HS-27A (cell line): ENCODE measurements at places on chromosomes 2 and 18.

DNA sequence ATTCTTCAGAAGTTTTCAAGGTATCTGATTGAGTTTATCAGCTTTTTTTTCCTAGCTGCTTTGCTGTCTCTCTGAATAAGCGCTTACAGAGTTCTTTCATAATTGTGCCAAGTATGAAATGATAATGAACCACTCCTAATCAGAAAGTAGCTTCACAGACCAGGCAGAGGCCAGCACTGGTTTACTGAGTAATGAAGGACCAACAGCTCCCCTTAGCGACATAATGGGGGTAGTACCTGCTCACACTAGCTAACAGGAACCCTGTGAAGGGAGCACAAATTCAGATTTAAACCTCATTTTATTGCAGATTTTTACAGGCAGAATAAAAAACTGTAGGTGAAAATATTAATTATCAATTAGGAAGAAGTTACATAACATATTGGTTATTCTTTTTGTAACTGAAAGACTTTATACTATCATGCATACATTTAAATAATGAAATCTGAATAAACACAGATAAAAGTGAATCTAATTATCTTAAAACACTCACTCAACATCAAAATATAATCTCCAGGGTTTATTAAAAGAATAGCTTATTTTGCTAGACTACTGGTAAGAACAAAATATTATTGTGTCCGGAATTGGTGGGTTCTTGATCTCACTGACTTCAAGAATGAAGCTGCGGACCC, 53.7 kb upstream of the LRRC30 start:
- peak; percentile 39 for DNase-seq

DNA sequence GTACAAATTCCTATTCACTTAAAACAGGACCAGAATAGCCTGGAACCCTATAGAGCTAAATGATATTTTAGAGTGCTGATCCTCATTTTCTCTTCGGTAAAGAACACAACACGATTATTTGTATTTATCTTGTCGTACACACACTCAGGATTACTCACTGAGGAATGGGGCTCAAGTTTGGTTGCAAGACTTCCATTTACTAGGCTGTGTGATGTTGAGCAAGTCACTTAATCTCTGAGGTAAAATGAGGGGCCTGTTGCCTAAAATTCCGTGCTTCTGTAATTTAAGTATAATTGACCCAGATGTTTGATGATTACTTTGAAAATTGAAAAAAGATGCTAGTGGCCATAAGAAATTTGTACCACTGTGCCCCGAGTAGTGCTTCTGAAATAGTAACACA, 42.6 kb upstream of the MAP4K3 start:
- no peak for DNase-seq

DNA sequence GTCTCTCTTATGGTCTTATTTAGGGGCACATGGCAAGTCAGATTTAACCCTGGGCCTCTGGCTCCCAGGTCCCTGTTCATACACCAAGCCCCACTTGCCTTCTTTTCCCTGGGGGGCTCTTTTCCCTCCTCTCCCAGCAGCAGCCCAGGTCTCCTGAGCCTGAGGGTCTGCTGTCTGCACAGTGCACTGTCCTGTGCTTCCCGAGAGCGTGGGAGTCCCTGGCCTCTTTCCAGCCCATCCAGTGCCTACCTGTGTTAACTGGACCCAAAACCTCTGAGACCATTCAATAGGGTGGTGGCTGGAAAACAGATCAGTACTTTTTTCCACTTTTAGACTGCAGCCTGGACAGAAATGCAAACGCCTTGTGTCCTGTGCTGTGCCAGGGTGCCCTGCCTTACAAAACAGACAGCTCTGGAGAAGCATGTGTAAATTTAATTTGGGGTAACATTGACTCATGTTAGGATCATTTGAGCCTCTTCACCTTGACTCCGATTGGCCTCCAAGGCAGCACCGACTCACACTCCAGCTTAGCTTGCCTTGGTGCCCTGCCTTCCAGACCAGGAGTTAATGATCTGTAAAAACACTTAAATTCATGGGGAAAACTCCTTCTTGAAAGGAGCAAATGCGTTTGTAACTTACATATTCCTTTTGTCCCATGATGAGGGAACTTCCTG, 34.3 kb downstream of the TWIST2 start:
- DNase-seq, result no peak

GRCh38 chr2:118443596-118443995, 355.3 kb downstream of the INSIG2 start:
- DNase-seq, result peak; percentile 89
